Inflammatory macrophage treated with lipopolysaccharide for 1 hour (primary cell): ENCODE measurements at places on chromosomes 2 and 18.
A peak's percentile ranks its signal among the peaks of the same experiment; 100 is the strongest.

- no peak for DNase-seq
These were observed 11.7 kb downstream of the CYP26B1 start for GRCh38 chr2:72135921-72136320.

- DNase-seq, result no peak
These were observed 25.6 kb upstream of the GREB1 start for GRCh38 chr2:11508279-11508678.

GRCh38 chr2:162379719-162380580 is 36.0 kb downstream of the GCA start:
- DNase-seq, result no peak

DNA sequence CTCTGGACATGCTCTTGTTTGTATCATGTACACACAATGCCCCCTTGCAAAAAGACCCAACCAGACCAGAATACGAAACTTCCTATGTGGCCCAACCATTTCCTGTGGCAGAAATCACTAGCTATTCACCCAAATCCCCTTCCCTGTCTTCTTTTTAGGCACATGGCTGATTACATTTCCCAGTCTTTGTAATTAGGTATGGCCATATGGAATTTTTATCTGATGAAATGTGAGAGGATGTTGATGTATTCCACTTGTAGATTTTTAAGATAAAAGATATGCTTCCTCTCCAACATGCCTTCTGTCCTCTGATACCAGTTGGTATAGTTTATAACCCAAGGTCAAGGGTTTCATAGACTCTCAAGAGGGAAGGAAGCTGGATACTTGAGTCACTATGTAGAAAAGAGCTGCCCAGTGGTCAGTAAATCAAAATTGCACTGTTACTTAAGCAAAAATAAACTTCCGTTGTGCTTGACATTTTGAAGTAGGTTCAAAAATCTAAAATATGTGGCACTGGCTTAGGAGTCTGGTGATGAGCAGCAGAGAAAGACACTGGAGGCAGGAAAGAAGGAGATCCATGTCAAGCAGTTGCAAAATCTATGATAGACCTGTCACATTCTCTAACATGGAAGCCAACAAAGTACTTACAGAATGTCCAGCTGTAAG is 297.4 kb downstream of the SMAD2 start:
- no peak for DNase-seq

GRCh38 chr2:43934567-43934966 is 61.2 kb downstream of the LRPPRC start:
- no peak for DNase-seq

DNA sequence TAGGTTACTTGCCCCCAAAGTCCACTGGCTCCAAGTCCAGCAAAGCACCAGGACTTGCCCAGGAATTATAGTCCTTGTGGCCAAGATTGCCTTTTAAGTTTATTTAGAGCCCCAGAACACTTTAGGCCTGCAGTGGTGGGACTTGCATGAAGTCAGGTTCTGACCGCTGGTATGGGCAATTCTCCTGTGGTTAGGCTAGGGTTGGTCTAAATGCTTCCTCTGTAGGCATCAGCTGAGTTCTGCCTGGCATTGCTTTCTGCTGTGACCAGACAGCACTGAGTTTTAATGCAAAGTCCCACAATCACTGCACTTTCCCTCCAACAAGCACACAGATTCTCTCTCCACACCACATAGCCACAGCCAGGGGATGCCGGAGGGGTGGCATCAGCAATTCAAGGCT is 64.5 kb downstream of the DDX18 start:
- DNase-seq, result no peak

DNA sequence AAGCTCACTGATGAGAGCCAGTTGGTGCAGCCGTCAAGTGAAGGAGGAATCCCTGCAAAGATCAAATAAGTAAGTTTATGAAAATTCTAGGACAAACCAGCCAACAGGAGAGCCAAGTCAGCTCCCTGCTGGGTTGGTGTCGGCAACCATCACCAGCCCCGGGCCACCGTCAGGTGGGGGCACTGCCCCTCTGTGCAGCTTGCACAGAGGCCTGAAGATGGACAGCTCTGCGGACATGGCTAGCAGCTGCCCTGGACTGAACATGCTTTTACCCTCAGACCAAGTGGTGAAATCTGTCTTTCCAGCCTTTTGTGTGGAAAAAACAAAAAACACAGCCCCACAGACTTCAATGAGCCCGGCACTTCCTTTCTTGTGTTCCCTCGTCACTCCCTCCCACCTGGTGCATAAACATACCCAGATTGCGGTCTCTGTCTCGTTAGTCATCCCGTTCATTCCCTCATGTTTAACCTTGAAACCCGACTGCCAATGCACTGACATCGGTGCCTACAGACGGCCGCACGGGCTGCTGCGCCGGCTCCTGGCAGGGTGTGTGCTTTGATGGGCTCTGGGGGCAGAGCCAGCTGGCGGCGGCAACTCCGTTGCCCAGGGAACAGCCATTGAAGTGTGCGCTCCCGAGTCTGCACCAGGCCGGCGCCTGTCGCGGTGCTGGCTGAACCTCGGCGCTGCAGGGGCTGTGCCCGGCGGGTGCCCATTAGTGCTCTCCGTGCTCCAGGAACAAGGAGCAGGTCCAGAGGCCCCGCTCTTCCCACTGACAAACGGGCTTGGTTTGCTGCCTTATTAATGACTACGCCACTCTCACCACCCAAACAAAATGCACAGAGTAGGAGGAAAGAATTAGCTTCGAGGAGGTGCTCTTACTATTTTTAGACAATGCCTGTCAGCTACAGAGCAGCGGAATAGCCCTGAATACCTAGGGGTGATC is 95.3 kb downstream of the EIPR1 start:
- DNase-seq, result no peak

- no peak for DNase-seq
These were observed 4.8 kb downstream of the CACNB4 start for GRCh38 chr2:152094014-152094413.

DNA sequence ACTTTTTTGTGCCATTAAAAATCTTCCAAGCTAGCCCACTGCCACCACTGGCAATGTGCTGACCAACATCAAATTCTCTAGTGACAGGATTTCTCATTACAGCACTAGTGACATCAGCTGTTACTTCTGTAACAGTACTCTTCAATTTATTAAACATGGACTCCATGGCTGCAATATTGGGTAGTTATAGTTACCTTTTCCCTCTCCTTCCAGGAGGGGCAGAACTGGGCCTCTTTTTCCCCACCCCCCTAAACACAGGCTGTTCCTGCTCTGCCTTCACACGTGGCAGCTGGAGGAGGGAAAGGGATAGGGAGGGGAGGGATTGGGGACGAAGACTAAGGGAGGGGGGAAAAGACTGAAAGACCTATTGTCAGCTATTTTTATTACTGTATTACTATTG is 38.1 kb downstream of the TRAK2 start:
- no peak for DNase-seq

GRCh38 chr2:130790312-130790711 is 35.0 kb downstream of the AMER3 start:
- DNase-seq, result no peak

GRCh38 chr2:79984476-79984875 is 320.1 kb downstream of the LRRTM1 start:
- DNase-seq, result no peak

DNA sequence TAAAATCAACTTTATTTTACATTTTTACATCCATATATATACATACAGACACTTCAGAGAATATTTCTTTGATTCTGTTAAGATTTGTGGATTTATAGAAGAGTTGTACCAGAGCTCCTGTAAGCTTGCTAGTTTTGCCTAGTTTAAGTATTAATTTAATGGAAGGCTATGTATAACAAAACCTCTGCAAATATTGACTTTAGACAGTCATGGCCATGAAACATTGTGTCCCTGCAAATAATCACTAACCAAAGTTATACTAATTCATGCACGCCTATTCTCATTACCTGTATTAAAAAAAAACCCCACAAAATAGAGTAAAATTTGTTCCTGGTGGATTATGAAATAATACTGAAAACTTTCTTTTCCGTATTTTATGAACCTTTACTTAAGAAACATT is 379.3 kb downstream of the CTNNA2 start:
- no peak for DNase-seq

DNA sequence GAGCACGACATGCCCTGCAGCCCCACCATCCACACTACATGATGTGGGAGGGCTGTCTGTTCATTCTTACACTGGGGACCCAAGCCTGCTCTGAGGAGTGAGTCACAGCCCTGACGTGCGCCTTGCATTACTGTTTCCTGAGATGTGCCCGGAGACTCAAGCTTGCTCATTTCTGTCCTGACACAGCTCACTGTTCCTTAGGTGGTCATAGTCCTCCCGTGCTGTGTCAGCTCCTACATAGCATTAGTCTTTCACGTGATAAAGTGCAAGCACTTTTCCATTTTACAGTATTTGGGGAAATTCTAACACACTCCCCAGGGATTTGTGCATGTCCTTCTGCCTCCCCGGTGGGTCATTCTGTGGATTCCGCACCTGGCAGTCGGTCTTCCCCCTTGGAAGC is 46.2 kb upstream of the TRIM43B start:
- DNase-seq, result no peak

GRCh38 chr18:22493940-22494339 is 76.2 kb upstream of the CTAGE1 start:
- no peak for DNase-seq

- DNase-seq, result no peak
These were observed 42.2 kb downstream of the TAF4B start for GRCh38 chr18:26268454-26268853.

DNA sequence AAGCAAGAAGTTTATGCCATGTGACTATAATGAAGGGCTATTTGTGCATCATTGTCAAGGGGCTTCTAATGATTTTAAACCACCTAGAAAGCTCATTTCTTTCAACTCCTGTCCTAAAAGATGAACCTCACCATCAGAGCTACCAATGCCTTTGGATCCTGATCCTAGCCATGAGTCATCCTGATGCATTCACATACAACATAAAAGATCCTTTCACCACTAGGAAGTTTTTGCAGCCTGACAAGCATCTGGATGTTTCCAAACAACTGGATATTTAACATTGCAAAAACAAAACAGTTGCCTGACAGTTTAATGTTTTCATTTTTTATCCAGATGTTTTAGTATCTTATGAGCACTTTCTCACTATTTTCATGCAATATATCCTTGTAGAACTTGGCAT is 425.3 kb downstream of the MBD2 start:
- no peak for DNase-seq

- DNase-seq, result peak; percentile 3
These were observed 368 bp downstream of the TMEFF2 start for GRCh38 chr2:192194265-192194865.

DNA sequence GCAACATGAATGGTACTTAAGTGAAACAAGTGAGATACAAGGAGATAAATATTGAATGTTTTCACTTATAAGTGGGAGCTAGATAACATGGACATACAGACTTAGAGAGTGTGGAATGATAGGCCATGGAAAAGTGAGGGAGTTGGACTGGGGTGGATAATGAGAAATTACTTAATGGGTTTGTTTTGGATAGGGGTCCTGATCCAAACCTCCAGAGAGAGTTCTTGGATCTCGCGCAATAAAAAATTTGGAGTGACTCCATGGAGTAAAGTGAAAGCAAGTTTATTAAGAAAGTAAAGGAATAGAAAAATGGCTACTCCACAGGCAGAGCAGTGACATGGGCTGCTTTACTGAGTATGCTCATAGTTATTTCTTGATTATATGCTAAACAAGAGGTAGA is 508.9 kb downstream of the CNTNAP5 start:
- no peak for DNase-seq

DNA sequence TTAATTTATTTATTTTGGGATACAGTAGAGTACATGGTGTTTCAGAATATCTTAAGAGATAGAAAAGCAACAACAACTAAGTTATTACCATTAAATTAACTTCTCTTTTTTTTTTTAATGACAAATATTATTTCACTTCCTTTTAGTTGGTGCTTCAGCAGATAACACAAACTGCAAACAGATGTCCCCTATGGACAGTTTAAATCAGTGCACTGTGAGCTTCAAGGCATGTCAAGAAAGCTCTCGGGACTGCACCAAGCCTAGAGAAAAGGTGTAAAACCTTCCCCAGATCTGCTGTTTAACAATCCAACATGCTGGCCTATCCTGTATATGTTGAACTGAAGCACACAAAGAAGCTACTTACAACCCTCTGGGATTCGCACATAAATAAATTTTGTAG is 122.7 kb downstream of the TCF4 start:
- peak; percentile 9 for DNase-seq

DNA sequence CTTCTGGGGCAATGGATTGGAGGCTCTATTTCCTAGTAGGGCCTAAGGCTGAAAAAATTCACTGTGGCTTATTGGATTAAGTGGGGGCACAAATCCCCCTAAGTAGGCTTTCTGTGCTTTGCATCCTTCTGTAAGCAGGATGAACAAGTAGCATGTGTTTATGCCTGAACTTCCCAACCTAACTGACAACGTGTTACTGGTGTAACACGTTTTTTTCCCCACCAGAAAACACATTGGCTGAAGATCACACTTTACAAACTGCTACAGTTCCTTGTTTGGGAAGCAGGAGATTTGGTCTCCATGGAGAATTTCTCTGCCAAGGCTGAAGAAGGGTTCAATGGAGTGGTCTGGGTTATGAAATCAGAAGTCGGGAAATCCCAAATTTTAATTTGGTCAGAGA is 7.2 kb upstream of the ITGA6 start:
- peak; percentile 42 for DNase-seq

- peak; percentile 58 for DNase-seq
These were observed 12.0 kb upstream of the DARS1 start for GRCh38 chr2:135997380-135997779.

GRCh38 chr2:221780281-221780688 is 208.2 kb upstream of the EPHA4 start:
- DNase-seq, result no peak

DNA sequence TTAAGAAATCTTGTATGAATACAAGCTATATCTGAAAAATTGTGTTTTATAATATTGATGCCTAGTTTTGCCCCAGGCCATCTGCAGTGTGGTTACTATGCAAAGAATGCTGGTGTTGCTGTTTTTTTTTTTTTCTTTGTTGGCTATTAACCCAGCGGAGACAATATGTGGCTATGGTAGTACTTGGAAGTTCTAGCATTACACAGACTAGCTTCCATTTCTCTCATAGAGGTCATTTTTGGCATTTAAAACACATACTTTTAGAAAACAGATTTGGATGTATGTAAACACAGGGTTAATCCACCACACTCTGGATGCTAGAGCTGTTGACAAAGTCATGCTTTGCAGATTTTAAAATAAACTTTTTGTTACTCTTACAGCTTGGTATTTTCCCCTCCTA is 209.8 kb downstream of the NEDD4L start:
- no peak for DNase-seq

GRCh38 chr18:24935896-24936295 is 416.1 kb downstream of the ZNF521 start:
- no peak for DNase-seq

- DNase-seq, result peak; percentile 23
These were observed 12.6 kb upstream of the RAB1A start for GRCh38 chr2:65142515-65142914.

- DNase-seq, result no peak
These were observed 38.0 kb downstream of the EMILIN2 start for GRCh38 chr18:2884706-2885285.

DNA sequence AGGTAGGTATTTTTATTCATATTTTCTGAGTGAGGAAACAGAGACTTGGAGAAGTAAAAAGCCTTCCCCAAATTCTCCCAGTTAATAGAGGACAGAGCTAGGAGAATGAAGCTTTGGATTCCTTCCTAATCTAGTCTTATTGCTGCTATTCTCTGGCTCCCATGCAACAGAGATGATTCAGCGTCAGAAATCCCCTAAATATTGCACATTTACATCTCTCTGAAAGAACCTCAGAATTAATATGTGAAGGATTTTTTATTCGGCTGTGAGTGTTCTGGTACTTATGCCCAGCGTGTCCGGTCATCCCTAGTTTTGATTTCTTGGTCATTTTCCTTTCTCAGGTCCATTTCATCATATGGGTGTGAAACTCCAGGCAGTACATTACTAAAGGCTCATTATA is 91.2 kb upstream of the SESTD1 start:
- no peak for DNase-seq

GRCh38 chr2:159891917-159892730 is 94.1 kb upstream of the CD302 start:
- DNase-seq, result no peak
